ENCODE measurements at places on chromosomes 1 and 21.

GRCh38 chr1:181910905-181911304, 150.6 kb downstream of the ZNF648 start:
- DNase-seq, result no peak

- no peak for DNase-seq
Observed at GRCh38 chr1:36450919-36451305, 661 bp upstream of the OSCP1 start.

DNA sequence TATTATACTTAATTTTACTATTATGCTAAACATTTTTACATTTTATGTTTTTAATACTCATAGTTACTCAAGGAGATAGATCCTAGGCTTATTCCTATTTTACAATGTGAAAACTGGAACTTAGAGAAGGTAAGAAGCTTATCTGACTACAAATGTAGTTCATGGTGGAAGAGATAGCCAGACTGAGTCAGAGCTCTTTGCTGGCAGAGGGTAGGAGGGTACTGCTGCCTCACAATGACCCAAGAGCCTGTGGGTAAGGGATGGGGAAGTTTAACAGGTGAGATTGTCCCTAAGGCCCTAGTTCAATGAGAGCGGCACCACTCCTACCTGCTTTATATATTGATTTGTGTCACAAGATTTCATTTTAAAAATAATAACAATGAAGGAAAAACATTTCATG, 34.1 kb upstream of the NEK7 start:
- no peak for DNase-seq

GRCh38 chr1:92843046-92843423, 11.2 kb downstream of the RPL5 start:
- DNase-seq, result no peak

GRCh38 chr21:39014747-39015146, 168.5 kb downstream of the PSMG1 start:
- no peak for DNase-seq

GRCh38 chr21:25744854-25745253, 10.1 kb downstream of the GABPA start:
- no peak for DNase-seq

GRCh38 chr1:186658999-186659398, 21.2 kb downstream of the PTGS2 start:
- DNase-seq, result no peak

- DNase-seq, result no peak
Observed at GRCh38 chr1:48943826-48944225, 167.1 kb upstream of the BEND5 start.

Measured in gastrocnemius medialis (tissue), 4 donors.